AG08396 (cell line): ENCODE measurements at places on chromosomes 1 and 21.
A peak's percentile ranks its signal among the peaks of the same experiment; 100 is the strongest.

DNA sequence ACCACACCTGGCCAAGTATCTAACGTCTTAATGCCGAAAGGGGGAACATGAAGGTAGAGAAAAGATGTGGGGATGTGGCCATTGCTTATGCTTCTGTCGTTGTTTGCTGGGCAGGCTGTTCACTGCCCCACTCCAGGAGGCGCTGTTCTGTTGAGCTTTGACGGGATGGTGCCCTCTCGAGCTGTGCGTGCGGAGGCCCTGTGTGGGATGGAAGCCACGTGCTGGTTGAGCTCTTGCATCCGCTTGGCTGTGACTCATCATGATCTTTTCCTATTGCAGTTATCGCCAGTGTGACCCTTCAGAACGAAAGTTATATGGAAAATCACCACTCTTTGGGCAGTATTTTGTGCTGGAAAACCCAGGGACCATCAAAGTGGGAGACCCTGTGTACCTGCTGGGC, 26.3 kb downstream of the MTARC1 start:
- DNase-seq: no peak

- no peak for DNase-seq
Measured at GRCh38 chr1:175133673-175134435, 58.7 kb downstream of the KIAA0040 start.

- no peak for DNase-seq
Measured at GRCh38 chr1:203056516-203056915, 29.3 kb downstream of the MYOG start.

GRCh38 chr1:114379987-114380386, 131.0 kb downstream of the TRIM33 start:
- DNase-seq: no peak

DNA sequence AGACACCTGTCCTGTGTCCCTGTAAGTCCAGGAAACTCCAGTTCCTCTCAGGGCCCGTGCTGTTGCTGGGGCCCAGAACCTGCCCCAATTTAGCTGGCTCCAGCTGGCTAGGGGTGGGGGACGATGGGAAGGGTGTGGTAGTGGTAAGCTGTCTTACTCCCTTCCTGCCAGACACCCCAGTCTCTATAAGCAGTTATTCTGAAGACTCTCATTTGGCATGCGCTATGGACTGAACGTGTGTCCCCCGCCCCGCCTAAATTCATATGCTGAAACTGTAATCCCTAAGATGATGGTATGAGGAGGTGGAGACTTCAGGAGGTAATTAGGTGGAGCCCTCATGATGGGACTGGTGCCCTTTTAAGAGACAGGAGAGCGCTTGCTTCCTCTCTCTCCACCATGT, 82.0 kb downstream of the MAP3K7CL start:
- DNase-seq: no peak

GRCh38 chr1:114353262-114353661, 157.7 kb downstream of the TRIM33 start:
- DNase-seq: peak; percentile 29

DNA sequence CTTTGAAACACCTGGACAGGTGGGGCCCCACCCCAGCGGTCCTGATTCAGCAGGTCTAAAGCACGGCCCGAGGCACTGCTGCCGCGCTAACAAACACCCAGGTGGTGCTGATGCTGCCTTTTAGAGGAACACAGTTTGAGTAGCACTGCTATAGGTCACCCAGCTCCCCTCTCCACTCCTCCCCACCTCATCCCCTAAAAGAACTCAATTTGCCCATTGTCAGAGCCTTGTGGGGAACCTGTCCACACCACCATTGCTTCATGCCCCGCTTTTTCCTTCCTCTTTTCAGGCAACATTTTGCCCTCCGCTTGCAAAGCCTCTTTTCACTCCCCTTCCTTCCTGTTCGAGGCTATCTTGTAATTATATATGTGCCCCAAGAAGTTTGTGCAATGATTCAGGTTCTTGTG, 26.2 kb upstream of the PADI4 start:
- no peak for DNase-seq

GRCh38 chr1:56958526-56958925, 7.3 kb downstream of the C8B start:
- DNase-seq: peak; percentile 15
